ENCODE measurements at places on chromosomes 3 and 15.
A peak's percentile ranks its signal among the peaks of the same experiment; 100 is the strongest.

DNA sequence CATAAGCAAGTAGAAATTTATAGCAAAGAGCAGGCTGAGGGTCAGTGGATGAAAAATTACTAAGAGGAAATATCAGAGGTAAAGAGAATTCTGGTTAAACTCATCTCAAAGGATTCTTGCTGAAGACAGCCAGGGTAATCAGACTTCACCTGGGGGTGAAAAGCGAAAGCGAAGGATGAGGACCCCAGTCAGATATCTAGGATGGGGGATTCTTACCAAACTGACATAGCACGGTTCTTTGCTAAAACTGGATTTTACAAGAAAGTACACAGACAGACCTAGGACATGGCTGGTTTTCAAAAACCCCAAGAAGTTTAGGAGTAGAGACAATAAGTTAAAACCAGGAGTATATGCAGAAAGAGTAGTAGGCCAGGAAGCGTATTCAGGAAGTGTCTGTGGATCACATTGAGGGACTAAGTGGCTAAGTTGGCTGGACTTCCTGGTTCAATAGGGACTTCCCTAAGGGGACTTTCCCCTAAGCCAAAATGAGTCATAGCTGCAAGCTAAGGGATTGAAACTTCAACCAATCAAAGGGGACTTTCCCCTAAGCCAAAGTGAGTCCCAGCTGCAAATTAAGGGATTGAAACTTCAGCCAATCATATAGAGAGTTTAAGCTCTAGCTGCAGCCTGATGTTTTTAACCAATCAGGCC, 2.4 kb upstream of the CFAP91 start:
- peak; percentile 56 for DNase-seq

DNA sequence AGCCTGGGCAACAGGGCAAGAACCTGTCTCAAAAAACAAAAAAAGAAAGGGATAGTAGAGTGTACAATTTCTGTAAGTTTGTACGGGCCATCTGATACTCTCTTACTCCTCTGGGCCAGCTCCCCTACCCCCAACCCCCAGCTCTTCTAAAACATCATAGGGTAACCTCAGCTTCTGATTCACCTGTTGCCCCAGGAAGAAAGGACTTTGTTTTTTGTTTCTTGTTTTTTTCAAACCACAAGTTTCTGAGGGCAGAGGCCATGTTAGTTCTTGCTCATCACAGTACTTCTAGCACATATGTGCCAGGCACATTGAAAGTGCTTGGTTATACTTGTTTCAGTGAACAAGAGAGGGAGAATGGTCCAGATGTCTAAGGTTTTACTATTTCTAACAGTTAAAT, 20.2 kb downstream of the ATOSA start:
- no peak for DNase-seq

GRCh38 chr15:83762367-83762766, 108.4 kb downstream of the ADAMTSL3 start:
- no peak for DNase-seq

- no peak for DNase-seq
Measured at GRCh38 chr3:67232642-67233041, 234.5 kb downstream of the KBTBD8 start.

GRCh38 chr3:186187401-186188275, 78.7 kb upstream of the ETV5 start:
- no peak for DNase-seq

GRCh38 chr3:149197669-149198068, 24.0 kb downstream of the CP start:
- DNase-seq, result no peak

DNA sequence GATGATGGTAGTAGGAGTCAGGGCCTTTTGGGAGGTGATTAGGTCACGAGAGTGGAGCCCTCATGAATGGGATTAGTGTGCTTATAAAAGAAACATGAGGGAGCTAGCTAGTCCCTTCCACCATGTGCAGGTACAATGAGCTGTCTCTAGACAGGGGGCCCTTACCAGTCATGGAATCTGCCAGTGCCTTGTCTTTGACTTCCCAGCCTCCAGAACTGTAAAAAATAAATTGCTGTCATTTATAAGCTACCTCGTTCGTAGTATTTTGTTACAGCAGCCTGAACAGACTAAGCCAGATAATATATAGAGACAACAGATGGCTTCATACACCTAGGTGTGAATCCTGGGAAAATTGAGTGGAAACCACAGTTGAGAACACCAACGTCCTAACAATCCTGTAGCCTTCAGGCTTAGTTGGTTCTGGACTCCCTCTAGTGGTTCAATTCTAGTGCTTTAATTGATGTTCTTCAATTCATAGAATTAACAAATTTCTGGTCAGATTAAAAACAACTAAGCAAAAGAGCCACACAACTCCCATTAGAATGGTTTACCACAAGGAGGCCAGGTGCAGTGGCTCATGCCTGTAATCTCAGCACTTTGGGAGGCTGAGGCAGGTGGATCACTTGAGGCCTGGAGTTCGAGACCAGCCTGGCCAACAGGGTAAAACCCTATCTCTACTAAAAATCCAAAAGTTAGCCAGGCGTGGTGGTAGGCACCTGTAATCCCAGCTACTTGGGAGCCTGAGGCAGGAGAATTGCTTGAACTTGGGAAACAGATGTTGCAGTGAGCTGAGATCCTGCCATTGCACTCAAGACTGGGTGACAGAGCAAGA, 21.3 kb upstream of the GATM start:
- no peak for DNase-seq

GRCh38 chr3:190385731-190386688, 2.0 kb upstream of the CLDN16 start:
- DNase-seq, result peak; percentile 97

- DNase-seq, result no peak
Measured at GRCh38 chr15:87263871-87264270, 992.7 kb downstream of the NTRK3 start.

DNA sequence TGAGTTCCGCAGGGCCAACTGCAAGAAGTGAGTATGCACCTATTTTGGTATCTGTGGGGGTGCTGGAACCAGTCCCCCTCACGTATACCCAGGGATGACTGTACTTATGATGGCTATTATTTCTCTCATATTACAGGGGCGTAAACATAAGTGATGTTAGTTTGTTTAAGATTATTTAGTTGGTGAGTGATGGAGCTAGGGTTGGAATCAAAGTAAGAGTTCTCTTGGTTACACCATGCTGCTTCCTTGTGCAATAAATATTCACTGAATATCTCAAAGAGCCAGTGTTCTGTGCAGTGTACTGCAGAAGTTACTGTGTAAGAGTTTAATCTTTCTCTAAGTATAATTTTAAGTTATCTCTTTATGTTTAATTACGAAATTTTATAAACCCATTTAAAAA, 12.8 kb upstream of the UTS2B start:
- DNase-seq, result no peak

Data from brain microvascular endothelial cell (primary cell).